Epithelial cell of prostate (primary cell): ENCODE measurements at places on chromosomes 7 and 10.

DNA sequence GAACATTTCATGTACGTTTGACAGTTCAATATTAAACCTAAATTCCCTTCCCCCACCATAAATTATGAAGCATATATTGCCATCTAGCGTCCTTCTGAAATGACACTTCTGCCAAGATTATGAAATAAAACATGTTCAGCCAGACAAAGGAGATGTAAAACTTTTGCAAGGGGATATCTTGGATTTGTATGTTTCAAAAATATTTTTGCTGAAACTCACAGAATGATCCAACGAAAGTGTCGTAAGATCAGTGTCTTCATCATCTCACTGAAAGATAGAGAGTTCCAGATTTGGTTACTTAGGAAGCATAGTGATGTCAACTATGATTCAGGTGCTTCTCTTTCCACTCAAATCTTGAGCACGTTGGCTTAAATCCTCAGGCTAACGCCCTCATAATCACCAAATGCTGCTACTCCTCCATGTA lies 904.3 kb downstream of the XPNPEP1 start:
- DNase-seq = no peak

DNA sequence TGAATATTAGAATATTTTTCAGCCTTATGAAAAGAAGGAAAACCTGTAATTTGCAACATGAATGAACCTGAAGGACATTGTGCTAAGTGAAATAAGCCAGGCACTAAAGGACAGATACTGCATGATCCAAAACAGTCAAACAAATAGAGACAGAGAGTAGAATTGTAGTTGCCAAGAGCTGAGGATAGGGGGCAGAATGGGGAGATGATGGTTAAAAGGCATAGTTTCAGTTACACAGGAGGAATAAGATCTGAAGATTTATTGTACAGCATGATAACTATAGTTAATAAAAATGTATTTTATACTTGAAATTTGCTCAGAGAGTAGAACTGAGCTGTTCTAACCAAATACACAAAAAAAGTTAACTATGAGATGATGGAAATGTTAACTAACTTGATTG lies 149.0 kb upstream of the TMEM106B start:
- no peak for DNase-seq

DNA sequence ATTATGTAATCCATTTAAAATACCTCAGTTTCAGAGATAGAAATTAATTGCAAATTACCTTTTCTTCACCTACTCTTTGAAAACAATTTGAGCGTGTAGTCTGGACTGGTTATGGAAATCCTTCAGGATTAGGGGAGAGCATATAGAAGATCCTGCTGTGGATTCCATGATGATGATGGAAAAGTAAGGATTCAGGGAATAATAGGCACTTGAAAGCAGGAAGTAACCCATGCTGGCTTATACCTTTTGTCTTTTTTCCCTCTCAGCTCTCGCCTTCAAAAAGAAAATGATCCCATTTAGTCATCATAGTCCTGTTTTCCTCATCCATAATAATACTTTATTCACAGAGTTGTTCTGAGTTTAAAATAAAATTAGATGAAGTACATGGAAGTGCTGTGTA lies 4.4 kb downstream of the HBP1 start:
- no peak for DNase-seq

GRCh38 chr7:112067200-112067599 lies 139.0 kb downstream of the DOCK4 start:
- DNase-seq = no peak

DNA sequence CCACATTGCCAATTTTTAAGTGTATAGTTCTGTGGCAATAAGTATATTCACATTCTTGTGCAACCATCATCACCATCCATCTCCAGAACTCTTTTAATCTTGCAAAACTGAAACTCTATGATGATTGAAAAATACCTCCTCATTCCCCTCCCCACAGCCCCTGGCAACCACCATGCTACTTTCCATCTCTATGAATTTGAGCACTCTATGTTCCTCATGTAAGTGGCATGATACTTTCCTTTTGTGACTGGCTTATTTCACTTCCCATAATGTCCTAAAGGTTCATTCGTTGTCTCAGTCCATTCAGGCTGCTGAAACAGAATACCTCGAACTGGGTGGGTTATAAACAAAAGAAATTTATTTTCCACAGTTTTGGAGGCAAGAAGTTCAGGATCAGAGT lies 23.4 kb upstream of the EGR2 start:
- DNase-seq = no peak

GRCh38 chr7:23024454-23024853 lies 10.5 kb upstream of the HYCC1 start:
- no peak for DNase-seq

DNA sequence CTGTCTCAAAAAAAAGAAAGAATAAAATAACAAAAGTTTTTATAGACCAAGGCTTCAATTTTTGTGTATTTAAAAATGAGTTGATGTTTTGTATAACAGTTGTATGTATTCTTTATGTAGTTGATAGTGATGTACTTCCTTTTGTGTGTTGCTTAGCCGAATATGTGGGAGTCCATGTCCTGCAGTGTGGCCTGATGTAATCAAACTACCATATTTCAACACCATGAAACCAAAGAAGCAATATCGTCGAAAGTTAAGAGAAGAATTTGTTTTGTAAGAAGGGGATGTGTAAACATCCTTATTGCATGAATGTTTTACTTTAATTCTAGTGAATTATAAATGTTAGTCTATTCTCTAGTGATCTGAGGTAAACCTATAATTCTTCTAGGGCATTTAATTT lies 56.6 kb downstream of the MPLKIP start:
- DNase-seq = no peak

GRCh38 chr10:8137272-8137681 lies 82.8 kb downstream of the GATA3 start:
- no peak for DNase-seq

DNA sequence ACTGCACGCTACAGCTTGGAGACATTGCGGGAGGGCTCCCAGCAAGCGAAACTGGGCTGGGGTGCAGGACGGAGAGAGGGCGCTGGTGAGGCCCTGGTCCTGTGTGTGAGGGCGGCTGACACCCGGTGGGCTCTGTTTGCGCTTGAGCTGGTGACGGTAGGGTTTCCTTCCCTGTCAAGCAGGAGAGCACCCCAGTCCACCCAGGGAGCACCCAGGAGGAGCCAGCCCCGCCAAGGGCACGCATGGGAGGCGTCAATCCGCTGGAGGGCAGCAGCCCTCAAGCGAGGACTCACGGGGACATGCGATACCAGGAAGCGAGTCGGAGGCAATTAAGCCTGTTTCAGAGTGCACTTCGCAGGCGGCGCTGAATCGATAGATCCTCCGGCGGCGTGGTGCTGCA lies 109.4 kb downstream of the MAD1L1 start:
- DNase-seq = no peak

GRCh38 chr10:110141871-110142635 lies 65.4 kb upstream of the MXI1 start:
- no peak for DNase-seq

DNA sequence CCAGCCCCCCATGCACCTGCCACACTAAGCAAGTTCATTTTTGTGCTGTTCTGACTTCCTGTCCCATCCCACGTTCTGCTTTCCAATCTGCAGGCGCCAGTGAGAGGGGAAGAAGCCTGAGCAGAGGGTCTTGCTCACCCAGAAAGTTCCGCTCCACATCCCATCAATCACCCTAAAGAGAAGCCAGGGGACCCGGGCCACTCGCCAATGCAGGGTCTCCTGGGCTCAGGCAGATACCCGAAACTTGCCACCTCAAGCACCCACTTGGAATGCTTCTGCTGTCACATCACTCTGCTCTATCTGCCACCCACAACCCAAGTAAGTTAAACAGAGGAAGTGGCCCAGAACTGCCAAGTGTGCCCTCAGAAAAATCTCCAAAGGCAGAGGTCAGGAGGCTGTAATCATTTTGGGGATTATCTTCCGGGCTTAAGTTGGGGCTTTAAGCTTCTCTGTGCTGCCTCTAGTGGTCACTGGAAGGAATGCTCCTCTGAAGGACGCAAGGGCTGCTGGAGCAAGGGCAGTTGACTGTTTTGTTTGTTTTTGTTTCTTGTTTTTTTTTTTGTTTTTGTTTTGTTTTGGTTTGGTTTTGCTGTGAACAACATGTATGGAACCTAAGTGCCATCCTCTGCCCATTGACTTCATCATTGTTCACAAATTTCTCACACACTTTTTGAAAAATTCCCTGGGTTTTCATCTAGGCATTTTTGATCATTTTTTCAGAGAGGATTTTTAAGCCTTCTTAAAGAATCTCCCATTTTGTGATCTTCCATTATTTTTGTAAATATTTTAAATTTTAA lies 25.5 kb downstream of the PRR15 start:
- DNase-seq = no peak

- DNase-seq = no peak
Observed at GRCh38 chr10:101941871-101942270, 98.3 kb upstream of the KCNIP2 start.

- DNase-seq = no peak
Observed at GRCh38 chr7:55569269-55569663, 3.0 kb downstream of the VOPP1 start.

DNA sequence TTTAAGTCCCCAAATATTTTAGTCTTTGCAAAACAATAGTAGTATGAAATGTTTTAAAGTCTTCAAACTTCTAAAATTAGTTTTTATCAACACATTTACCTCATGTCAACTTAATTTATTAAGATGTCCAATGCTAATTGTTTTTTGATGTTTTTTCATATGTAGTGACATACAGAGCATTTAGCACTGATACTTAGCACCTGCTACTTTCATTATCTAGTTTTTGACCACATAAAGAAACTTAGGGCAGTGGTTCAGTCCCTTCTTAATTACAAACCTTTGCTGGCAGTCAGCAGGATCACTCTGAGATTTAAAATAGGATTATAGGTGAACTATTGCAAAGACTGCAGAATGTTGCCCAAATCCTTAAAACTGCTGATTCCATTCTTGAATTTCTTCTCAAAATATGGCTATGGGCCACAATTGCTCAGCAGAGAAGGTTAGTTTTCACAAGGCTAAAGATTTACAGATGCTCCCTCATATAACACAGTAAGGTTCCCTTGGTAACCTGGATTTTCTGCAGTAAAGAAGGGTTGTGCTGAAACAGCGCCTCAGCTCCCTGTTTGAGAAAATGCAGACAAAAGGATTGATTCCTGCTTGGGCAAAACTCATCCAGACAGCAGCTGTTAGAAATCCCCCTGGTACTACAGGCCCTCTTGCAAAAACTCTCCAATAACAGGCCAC lies 3.4 kb downstream of the GPR85 start:
- no peak for DNase-seq

- DNase-seq = no peak
Observed at GRCh38 chr10:69232736-69233480, 12.8 kb downstream of the HKDC1 start.

GRCh38 chr7:18119985-18120384 lies 92.3 kb upstream of the PRPS1L1 start:
- DNase-seq = no peak

GRCh38 chr10:654647-654996 lies 34.8 kb downstream of the DIP2C start:
- DNase-seq = no peak

DNA sequence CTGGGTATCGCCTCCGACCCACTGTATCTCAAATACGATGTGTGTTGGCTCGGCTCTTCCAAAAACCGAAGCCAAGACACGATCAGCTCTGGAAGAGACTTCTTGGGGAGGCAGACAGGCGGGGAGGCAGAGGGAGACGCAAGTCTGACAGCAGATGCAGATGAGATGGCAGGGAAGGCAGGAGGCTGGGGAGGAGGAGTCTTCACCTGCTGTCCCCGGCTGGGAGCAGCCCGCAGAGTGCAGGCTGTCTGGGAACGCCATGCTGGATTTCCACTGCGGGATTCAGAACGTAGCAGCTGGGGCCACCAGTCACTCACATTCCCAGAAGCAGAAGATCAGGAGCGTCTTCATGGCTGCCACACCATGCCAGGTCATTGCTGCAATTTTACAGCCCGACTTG lies 29.4 kb downstream of the CTBP2 start:
- DNase-seq = no peak

DNA sequence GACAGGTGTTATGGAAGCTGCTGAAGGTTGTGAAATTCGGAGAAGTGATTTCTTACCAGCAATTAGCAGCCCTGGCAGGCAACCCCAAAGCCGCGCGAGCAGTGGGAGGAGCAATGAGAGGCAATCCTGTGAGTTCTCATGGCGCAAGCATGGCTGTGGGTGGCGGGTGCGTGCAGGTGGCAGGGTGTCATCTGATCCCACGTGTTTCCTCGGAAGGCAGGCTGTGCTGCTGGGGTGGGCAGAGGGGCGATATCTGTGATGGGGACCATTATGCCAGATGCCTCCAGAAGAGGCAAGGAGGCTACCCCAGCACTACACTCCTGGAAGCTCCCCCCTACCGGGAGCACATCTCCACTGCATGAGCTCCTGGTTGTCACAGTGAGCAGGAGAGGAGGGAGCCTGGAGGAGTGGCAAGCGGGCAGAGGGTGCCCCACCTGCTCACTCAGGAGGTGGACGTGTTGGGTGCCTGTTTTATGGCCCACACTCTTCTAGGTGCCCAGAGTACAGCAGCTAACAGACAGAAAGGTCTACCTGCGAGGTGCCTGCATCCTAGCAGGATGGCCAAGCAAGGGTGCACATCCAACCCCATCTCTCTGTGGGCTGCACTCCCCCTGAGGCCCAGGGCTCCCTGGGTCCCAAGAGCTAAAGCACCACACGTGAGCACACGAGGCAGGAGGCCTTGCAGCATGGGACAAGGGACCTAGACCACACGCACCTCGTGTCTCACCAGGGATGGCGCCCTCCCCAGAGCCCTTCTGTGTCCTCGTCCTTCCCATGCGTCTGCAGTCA lies 204.7 kb downstream of the EBF3 start:
- no peak for DNase-seq

DNA sequence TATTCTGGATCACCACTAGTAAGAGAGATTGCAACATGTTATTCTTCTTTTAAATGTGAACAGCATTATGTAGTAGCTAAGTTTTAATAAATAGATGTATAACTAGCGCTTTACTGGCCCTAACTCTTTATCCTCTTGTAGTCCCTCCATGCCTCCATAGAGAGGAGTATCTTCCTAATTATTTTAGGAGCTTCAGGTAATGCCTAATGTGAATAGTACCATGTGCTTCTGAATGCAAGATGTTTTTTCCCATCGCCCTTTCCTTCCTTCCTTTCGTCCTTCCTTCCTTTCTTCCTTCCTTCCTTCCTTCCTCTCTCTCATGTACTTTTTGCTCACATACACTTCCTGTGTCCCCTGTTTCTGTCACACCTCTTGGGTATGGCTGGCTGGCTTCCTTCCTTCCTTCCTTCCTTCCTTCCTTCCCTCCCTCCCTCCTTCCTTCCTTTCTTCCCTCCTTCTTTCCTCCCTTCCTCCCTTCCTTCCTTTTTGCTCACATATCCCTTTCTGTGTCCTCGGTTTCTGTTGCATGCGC lies 290.7 kb downstream of the HDAC9 start:
- no peak for DNase-seq

DNA sequence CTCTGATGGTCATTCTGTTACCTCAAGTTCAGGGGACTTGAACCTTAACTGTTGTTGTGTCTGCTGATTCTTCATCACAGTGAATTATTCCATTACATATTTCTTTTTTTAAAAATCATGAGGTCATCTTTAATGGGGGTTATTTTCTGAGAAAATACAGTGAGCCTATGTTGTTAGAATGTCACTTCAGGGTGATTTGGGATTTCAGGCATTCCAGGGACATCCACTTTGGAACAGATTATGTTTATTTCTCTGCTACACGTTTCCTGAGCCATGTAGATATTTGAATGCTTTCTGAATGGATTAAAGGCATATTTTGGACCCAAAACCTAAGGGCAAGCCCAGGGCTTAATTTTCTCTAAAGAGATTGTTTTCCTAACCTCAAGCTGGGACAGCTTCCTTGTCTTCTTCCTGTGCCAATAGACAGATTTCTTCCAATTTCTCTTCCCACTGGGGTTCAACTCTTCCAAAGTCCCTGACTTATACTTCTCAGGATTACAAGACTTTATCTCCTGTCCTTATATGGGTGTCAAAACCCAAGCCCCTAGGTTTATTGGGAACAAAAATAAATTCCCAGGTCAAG lies 271.7 kb downstream of the ARHGAP12 start:
- no peak for DNase-seq
